NCI-H2107 (cell line): ENCODE measurements at places on chromosomes 7 and 10.

GRCh38 chr10:114391599-114391998, 12.7 kb downstream of the AFAP1L2 start:
- DNase-seq: no peak

DNA sequence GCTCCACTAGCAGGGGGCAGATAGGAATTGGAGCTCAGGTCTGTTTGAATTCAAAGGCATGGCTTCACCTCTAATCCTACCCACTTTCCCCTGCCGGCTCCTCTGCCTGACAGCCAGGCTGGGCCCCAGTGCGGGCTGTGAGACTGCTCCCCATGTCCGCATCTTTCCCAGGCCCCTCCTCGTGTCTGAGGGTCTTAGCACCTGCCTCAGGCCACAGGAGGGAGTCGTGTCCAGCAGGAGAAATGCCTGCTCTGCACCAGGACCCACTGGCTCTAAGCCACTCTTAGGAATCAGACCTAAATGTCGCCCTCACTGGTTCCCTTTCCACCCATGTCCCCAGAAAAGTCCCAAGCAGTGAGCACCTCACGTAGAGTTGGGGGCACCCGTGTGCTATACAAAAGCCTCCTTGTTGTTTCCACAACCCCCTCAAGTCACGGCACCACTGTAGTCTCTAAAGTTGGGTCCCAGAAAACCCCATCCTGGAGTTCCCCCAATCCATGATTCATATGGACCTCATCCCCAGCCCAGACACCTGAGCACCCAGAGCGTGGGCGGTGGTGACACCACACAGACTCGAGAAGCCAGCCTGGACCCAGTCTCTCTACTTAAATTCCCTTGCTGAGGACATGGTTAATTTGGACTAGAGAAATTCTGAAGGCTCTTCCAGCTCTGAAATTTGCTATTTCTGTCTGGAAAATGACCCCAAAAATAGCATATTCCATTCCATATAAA, 466.4 kb upstream of the ZMIZ1 start:
- DNase-seq: no peak

GRCh38 chr7:88091988-88092675, 127.7 kb downstream of the SRI start:
- no peak for DNase-seq

DNA sequence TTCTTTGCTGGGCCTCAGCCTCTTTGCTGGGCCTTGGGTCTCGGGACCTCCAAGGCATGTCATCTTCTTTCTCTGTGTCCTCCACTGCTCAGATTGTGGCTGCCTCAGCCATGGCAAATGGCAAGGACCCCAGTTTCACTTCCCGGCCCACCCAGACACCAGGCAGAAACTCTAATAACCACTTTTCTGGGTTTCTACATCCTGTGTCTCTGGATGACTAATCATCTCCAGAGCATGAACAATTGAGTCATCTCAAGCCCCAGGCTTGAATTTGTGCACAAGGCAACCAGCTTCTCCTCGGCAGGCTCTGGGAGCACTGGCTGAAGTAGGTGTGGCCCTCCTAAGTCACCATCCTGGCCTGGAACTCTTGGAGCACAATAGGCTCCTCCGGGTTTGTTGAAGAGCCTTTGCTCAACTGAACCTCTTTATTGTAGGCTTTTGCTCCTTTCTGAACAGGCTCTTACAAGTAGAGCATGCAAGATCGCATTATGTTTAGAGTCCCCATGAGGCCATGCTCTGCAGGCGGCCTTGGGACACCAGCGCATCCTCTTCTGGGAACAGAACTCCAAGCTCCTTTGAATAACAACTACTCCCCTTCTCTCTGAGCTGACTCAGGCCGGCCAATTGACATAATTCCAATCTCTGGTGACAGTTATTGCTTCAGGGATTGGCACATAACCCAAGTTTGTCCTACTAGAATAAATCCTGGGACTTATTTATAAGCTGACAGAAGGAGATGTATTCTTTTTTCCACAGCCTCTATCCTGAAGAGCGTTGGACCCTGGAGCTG, 218.1 kb downstream of the WDR11 start:
- DNase-seq: no peak

DNA sequence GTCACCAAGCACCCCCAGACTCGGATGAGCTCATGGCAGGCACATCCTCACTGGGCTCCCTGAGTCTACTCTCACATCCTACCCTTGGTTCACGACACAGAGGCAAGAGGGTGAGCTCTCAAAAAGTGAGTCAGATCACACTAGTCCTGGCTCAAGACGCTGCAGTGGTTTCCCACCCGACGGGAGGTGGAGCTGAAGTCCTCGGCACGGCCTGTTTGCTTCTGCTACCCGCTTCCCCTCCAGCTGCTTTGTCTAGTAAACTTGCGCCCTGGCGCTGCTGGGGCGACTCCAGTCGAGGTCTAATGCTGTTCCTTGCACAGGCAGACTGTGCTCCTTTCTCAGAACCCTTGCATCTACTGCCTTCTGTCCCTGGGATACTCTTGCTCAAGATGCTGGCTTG, 13.5 kb upstream of the SFMBT2 start:
- DNase-seq: no peak

- no peak for DNase-seq
Measured at GRCh38 chr10:113350311-113351040, 202.4 kb upstream of the HABP2 start.

- DNase-seq: no peak
Measured at GRCh38 chr7:132424821-132425724, 151.2 kb downstream of the PLXNA4 start.

- DNase-seq: no peak
Measured at GRCh38 chr7:35714407-35714806, 19.5 kb upstream of the HERPUD2 start.

DNA sequence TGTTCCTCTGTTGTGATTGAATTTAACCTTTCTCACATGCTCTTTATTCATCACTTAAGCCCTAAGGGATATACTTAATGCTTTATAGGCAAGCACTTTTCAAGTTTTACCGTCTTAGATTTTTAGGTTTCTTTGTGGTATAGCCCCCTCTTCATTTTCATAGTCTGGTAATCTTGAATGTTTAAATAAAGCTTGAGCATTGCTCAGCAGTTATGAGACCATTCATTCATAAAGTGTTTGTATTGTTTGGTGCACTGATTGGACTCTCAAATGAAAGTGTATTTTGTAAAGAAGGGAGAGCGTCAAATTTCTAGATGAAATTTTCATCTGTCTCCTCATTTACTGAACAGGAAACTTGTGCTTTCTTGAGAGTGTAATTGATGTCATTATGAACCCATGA, 25.2 kb downstream of the TASOR2 start:
- DNase-seq: no peak

- no peak for DNase-seq
Measured at GRCh38 chr10:56231436-56231835, 129.6 kb downstream of the ZWINT start.

DNA sequence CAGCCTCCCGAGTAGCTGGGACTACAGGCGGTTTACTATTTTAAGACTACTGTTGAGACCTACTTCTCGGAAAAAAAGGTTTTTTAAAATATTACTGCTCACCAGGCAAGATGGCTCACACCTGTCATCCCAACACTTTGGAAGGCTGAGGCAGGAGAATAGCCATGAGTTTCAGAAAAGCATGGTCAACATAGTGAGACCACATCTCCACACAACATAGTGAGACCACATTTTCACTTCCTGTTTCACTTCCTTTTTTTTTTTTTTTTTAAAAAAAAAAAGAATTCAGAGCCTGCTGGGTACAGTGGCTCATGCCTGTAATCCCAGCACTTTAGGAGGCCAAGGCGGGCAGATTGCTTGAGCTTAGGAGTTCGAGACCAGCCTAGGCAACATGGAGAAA, 46.5 kb downstream of the SVOPL start:
- DNase-seq: no peak

- no peak for DNase-seq
Measured at GRCh38 chr10:71945819-71946474, 18.2 kb upstream of the CHST3 start.

DNA sequence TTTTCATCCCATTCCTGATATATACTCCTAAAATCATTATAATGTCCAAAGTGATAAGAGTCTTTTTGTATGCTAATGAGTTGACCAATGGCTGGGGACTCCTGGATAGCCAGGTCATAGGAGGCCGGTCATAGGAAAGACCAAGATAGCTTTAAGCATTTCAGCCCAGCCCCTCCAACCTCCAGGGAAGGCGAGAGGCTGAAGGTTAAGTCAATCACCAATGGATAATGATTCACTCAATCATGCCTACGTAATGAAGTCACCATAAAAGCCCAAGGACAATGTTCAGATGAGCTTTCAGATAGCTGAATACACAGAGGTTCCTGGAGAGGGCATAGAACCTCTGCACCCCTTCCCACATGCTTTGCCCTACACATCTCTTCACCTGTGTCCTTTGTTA, 75.7 kb downstream of the VWDE start:
- no peak for DNase-seq

- no peak for DNase-seq
Measured at GRCh38 chr10:84938117-84938905, 609.9 kb downstream of the CCSER2 start.
